ENCODE measurements at places on chromosomes 5 and 9.

GRCh38 chr5:93929131-93929530 is 187.7 kb upstream of the POU5F2 start:
- DNase-seq = no peak

DNA sequence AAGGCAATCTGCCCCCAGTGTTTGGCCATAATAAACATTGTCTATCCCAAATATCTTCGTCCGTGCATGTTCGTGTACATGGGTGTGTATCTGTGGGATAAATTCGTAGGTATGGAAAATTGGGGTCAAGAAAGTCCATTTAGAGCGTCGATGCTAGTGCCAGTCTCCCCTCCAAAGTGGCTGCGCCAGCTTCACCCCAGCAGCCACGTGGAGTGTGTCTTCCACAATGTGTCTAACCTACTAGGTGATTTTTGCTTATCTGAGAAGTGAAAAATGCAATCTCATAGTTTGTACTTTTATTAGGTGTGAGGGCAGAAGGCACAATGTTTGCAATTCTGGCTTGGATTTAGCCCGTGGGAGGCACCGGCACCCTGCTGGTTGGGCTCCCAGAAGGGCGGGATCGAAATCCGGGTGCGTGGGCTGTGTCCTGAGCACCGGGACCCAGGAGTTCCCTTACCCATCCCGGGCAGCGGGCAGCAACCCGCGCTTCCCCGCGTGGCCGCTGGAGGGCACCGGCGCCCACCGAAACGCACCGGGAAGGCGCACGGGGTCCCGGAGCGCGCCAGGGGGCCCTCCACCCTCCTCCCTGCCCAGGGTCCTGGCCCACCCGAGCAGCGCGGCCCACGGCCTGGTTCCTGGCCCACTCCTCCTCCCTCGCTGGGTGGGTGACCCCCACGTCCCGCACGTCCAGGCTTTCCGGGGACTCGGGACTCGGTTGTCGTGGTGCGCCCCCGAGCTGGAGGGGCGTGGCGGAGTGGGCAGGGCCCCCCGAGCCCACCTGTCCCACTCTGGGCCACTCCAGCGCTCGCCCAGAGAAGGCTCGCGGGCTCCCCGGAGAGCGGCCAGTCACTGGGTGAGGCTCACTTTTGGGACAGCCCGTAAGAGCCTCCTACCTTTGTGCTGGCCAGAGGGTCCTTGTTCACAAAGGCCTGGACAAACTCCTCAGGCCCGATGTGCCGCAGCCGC is 55.4 kb upstream of the RNF130 start:
- peak; percentile 12 for DNase-seq

- no peak for DNase-seq
Observed at GRCh38 chr5:32207355-32207634, 33.2 kb upstream of the GOLPH3 start.

GRCh38 chr5:137743031-137743640 is 7.2 kb upstream of the KLHL3 start:
- peak; percentile 51 for DNase-seq

DNA sequence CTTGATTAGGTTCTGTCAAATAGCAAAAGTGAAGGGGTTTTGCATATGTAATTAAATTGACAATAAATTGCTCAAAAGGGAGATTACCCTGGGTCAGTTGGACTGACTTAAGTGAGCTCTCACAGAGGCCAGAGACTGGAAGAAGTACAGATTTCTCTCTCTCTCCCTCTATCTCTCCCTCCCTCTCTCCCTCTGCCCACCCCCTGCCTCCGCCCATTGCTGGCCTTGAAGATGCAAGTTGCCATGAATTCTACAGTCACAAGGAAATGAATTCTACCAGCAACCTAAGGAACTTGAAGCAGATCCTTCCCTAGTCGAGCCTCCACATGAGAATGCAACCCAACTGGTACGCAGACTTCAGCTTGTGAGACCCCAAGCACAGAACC is 119.2 kb downstream of the LPAR1 start:
- DNase-seq = no peak

- no peak for DNase-seq
Observed at GRCh38 chr5:652023-652515, 39.9 kb downstream of the CEP72 start.

DNA sequence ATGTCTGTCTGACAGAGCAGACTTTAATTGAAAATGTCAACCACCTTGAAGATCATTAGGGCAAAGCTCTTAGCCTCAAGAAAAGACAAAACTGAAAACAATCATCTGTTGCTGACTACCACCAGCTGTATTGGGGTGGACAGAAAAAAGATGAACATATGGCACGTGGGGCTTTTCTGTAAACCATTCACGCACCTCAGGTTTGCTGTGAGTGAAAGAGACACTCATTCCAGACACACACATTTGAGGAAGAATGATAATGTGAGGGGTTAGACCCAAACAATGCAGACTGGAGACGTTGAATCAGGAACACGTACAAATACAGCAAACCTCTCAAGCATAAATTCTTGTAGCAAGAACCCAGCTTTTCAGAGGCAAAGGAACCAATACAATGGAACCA is 158.7 kb downstream of the EBF1 start:
- no peak for DNase-seq

DNA sequence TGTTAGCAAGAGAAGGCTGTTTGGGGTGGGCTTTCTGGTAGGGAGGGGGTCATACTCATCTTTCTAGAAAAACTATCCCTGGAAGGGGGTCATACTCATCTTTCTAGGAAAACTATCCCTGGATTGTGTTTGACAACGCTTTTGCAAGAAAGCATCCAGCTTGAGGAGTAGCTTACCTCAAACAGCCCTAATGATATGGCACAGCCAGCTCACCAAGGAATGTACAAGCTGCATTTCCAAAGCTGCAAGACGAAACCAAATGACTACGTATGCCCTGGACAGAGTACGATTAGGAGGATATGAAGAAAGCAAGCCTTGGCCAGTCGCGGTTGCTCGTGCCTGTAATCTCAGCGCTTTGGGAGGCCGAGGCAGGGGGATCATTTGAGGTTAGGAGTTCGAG is 63.4 kb downstream of the KLF4 start:
- no peak for DNase-seq

DNA sequence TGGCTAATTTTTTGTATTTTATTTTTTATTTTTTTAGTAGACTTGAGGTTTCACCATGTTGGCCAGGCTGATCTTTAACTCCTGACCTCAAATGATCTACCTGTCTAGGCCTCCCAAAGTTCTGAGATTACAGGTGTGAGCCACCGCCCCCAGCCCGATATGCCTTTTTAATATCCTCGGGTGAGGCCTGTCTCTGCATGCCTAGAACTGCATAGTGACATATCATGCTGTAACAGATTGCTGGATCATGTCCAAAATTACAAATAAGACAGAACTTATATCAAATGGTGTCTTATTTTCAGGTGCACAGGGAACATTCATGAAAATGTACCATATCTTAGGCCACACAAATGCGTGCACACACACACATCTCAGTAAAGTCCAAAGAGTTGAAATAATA is 39.1 kb upstream of the PJA2 start:
- no peak for DNase-seq

DNA sequence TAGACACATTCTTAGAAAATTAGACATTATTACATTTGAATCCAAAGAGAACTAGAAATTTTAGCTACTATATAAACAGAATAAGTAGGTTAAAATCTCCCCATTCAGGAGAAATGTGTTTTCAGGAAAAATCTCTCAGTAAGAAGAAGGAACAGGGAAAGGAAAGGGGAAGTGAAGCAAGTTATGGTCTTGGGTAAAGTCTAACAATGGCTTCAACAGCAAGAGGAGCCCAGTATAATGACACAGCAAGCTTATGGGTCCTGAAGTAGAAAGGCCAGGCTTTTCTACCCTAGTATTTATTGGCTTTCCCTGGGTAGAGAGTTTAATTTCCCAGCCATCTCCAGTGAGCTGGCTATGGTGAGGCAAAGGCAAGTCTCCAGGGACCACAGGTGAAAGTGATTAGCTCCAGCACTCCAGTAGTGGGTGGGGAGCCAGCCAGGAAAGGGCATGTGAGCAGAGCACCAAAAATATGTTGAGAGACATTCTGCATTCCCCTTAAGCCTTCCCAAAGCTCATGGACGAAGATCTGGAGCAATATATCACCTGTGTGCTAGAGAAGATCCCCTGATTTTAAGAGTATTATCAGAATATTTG is 981.7 kb downstream of the NR2F1-AS1 start:
- DNase-seq = no peak

- DNase-seq = no peak
Observed at GRCh38 chr9:122130837-122131236, 28.7 kb downstream of the NDUFA8 start.

DNA sequence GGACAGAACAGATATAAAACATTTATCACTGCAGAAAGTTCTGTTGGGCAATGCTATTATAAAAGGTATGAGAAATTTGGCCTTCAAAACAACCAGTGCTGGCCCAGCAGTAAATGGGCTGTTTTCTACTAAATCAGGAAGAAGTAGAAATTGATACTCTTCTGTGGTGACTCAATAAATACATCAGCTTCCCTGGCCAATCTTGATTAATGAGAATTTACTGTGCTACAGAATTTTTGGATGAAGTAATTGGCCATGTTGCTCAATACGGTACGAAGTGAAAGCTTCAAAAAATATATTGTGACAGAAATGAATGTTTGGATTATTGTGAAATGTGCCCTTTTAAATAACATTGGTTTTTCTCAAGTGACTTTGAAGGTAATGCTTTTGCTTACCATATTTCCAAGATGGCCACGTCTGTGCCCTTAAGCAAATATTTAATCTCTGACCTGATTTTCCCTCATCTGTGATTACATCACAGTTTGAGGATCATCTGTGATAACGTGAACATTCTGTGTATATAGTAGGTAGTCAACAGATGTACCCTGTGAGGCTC is 4.2 kb downstream of the DNAJA1 start:
- DNase-seq = no peak

- DNase-seq = no peak
Observed at GRCh38 chr5:124195411-124195810, 551.0 kb downstream of the ZNF608 start.

Data from activated naive CD4-positive, alpha-beta T cell treated with Interleukin-2 at 50 U/mL for 16 hours (primary cell).